Skeletal muscle cell (primary cell): ENCODE measurements at places on chromosomes 12 and 14.

- no peak for DNase-seq
Observed at GRCh38 chr14:95895720-95896119, 19.1 kb downstream of the TUNAR start.

- DNase-seq, result no peak
Observed at GRCh38 chr14:42872786-42873185, 1266.1 kb downstream of the LRFN5 start.

- DNase-seq, result peak; percentile 58
Observed at GRCh38 chr12:91877022-91877421, 268.6 kb downstream of the BTG1 start.

DNA sequence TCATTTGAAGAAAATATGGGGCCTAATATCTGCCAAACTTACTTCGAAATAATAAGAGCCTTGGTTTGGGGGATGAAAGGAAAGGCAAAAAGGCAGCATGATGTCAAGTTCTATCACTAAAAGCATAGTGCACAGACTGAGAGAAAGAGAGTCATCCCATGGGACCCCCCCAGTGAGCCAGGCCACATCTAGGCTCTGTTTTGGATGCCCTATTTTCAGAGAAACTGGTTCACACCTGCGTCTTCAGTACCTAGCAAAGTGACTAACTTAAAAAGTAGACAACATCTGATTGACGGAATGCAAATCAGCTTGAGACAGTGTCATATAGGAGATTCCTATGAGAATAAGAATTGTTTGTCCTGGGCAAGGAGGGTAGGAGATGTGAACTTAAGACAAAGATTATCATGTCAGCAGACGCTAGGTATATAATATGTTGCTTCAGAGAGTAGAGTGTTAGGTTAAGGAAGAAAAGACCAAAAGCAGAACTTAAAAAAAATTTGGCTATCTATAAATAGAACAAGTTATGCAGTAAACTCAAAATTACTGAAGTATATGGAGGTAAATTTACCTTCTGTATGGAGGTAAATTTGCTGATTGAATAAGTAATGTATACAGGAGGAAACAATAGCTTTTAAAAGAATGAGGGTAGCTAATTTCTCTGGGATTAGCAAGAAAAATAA lies 148.2 kb downstream of the SLC41A2 start:
- no peak for DNase-seq

DNA sequence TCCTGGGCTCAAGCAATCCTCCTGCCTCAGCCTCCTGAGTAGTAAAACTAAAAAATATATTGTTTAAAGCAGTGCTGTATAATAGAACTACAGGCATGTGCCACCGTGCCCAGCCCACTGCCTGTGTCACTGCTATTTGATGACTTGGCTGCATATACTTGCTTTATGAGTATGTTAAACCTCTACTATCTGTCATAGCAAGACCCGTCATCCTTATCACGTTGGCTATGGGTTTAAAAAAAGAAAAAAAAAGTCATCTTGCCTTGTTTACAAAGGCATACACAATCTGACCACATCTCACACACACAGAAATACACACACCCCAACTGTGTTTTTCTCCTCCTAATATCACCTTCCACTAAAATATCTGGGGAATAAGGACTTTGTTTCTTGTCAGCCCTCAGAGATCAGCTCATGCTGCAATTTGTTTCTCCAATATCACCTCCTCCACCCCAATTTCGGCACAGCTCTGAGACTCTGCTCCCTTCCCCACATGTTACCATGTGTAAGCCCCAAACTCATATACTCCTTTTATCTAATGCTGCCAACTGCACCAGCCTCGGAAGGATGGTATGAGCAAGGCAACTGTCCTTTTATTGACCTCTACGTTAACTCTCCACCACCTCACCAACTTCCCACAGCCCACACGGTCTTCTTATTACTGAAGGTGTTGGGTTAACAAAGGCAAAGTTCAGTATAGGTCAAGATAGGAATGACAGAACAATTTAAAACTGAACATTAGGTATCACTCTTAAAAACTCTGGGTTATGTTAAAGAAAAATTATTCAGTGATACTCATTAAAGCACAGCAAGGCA lies 802 bp upstream of the TMPRSS12 start:
- no peak for DNase-seq

DNA sequence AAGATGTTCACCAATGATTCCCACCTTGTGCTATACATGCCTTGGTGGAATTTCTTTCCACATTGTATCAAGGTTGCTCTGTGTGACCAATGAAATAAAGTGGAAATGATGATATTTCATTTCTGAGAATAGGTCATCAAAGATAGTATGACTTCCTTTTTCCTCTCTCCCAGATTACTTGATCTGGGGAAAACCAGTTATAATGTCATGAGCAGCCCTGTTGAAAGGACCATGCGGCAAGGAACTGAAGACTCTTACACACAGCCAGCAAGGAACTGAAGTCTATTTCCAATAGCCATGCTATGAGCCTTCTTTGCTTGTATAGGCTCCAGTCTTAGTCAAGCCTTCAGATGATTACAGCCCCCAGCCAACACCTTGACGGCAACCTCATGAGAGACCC lies 11.7 kb downstream of the KLRD1 start:
- no peak for DNase-seq

GRCh38 chr12:10634427-10634826 lies 21.0 kb upstream of the MAGOHB start:
- DNase-seq, result peak; percentile 37

DNA sequence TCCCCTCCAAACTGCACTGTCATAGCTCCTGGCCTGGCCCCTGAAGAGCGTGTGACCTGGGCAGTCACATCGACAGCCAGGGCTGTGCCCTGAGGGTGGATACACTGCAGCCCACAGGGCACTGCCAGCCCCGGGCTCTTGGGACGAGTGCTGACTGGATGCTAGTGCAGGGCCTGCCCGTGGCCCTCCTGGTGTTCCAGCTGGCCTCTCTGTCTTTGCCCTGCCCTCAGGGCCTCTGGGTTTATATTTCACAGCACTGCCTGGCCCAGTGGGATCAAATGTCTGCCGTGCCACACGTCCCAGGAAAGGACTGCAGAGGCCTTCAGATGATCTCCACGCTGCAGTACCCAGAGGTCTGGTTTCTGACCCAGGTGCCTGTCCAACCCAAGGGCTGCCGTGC lies 10.1 kb upstream of the CCDC197 start:
- DNase-seq, result no peak

DNA sequence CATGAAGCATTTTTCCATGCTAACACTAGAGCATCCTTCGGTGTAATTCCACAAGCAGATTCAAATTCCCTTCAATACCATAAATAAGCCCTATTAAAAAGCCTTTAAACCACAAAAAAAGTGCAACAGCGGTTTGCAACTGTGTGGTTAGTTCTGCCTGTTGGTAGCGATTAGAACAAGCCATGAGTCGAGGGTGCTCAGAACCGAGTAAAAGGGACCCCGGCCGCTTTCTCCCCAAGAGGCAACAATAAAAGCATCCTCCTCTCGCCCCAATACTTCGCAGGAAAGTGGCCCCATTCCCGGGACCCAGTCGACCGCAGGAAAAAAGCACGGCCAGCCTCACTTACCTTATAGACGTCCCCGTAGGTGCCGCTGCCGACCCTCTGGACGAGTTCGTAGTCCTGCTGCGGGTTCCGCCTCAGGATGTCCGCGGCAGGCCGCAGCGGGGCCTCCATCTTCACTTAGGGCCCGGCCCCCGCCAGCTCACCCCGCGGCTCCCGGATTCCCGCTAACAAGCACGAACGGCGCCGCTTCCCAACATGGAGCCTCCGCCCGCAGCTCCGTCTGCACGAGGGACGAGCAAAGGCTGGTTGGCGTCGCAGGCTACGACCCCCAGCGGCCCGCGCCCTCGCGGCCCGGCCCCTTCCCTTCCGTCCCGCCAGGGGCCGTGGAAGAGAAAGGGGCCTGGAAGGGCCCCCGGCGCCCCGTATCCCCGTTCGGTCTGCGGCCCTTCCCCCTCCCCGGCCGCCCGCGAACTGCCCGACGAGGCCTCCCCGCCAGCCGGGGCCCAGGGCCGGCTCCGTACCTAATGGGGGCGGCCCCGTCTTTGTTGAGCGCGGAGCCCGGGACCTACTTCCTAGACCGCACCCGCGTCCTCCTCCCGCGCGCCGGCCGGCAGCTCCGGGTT lies 521 bp downstream of the MAP4K5 start:
- no peak for DNase-seq
